ELR (cell line): ENCODE measurements at places on chromosomes 4 and X.

DNA sequence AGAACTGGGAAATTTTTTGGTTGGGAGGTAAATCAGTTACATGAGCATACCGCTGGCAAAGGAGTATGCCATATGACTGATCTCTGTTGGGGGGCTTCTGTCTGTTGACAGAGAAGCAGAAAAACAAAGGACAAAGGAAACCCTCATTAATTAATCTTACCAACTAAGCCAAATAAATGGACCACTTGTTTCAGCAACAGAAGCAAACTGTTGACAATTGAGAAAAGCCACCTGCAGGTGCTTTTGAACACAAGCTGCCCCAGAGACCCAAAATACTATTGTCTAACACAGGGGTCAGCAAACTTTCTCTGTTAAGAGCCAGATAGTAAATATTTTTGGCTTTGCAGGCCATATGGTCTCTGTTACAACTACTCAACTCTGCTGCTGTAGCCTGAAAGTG lies 7.0 kb upstream of the FRYL start:
- DNase-seq: no peak

GRCh38 chrX:7133050-7133440 lies 14.5 kb upstream of the STS start:
- peak; percentile 25 for DNase-seq

DNA sequence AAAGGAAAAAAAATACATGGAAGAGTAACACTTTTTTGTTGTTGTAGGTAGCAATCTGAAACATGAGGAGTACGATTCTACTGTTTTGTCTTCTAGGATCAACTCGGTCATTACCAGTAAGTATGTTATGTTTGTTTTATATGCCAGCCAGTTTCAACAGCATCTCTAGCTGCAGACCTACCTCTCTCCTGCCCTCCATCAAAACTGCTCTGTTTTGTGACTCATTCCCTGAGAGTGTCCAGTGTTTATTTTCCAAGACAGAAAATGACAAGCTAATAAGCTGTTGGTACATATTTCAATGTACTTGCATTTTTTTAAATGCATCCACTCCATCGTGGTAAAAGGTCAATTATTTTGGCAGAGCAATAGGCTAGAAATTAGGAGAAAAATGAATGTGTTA lies 347 bp downstream of the AMTN start:
- peak; percentile 64 for DNase-seq

DNA sequence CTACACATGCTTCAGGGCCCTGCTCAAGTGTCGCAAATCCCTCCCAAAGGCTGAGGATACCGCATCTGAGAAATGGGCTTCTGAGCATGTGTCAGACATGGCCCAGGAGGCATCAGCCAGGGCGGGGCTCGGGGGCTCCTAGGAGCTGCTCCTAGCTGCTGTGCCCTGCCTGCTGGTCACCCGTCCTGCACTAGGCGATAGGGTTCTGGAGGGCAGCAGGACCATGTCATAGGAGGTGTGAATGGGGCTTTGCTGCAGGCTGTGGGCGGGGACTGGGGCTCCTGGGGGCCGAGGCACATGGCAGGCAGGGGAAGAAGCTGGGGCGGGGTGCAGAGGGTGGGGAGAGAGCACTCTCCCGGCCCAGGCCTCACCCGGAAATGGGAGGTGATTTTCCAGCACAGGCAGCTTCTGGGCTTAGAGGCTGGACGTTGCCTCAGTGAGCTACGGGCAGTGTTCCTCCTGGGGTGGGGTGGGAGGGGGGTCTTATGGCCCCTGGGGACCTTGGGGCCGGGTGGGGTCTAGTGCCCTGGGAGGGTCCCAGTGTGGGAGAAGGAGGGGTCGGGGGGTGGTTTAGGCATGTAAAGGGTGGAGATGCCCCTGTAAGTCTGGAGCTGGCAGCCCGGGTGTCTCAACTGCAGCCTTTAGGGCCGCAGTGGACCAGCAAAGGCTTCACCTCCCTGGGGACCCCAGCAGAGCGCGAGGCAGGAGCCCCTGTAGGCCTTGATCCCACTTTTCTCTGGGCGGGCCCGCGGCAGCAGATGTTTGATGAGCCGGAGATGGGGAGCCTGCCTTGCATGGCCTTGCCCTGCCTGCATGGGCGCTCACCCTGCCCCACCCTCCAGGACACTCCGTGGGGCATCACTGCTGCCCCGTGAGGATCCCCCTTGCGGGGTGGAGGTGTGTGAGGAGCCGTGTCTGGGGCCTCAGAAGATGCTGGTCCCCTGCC lies 98.6 kb upstream of the LRPAP1 start:
- DNase-seq: no peak

DNA sequence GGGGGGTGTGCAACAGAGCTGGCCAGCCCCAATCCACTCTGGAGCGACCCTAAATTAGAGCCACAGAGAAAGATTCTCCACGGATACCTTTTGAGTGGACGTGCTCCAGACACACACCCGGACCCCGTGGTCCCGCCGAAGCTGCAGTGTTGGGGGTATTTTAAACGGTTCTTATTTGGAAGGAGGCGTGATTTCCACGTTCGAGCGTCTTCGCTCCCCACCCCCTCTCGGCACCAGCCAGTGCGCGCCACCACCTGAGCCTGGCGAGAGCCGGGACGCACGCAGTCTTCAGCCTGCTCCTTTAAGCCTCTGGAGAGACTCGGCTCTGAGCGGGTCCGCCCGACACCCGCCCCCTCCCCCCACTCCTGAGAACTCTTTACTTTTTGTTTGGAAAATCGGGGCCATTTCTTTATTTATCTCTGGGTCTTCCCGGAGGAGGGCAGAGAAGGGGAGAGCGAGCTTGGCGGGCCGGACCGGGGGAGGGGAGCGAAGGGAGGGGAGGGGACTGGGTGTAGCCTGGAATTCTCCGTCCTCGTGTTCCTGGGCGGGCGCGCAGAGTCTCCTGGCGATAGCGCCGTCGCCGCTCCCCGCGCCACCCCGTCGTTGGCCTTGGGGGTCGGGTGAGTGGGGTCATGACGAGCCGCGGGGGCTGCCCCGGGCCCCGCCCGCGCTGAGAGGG lies 668 bp upstream of the PTCHD1 start:
- no peak for DNase-seq

- DNase-seq: no peak
These were observed 18.1 kb downstream of the HTRA3 start for GRCh38 chr4:8287343-8288280.

DNA sequence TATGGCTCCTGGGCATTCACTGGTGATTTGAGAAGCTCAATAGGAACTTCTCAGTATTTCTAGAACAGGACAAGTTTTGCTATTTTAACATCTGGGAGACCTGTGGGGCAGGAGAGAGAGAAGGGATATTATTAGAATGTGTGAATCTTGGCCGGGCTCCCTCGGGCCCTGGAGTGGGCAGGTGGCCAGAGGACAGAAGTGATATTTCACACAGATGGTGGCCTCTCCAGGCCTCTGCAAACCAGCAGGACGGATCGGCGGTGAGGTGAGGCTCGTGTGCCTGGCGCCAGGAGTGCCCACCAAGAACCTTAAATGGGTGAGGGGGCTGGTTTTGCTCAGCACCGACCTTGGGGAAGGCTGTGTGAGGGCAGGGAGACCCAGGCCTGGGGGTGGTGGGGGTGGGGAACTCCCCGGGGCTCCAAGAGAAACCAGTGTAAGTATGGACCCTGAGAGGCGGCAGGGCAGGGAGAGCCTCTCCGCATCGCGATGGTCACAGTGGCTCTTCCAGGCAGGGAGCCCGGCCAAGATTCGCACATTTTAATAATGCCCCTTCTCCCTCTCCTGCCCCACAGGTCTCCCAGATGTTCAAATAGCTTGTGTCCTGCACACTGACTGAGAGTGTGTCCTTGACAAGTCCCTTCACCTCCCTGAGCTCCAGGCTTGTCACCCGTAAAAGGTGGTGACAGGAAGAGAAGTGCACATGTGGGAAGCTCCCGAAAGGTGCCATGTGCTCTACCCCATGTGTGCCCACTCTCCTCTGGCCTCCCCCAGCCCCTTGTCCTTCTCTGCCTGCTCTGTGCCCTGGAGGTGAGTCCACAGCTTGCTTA lies 64.9 kb downstream of the SORCS2 start:
- no peak for DNase-seq

DNA sequence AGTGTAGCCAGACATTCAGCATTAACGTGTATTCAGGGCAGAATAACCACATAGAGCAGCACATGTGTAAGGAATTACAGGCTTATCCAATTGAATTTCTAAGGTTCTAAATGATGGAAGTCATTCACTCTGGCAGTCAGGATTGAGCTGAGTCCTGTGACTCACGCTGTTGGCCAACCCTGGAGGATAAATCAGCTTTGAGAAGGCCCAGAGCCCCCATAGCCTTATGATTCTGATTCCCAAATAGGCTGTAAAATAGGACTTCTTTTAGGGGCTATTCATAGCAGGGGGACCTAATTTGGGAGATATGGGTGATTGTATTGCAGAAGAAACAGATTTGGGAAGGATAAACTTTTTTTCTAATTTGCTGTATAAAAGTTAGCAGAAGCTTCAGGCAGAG lies 8.1 kb upstream of the HPF1 start:
- peak; percentile 7 for DNase-seq

DNA sequence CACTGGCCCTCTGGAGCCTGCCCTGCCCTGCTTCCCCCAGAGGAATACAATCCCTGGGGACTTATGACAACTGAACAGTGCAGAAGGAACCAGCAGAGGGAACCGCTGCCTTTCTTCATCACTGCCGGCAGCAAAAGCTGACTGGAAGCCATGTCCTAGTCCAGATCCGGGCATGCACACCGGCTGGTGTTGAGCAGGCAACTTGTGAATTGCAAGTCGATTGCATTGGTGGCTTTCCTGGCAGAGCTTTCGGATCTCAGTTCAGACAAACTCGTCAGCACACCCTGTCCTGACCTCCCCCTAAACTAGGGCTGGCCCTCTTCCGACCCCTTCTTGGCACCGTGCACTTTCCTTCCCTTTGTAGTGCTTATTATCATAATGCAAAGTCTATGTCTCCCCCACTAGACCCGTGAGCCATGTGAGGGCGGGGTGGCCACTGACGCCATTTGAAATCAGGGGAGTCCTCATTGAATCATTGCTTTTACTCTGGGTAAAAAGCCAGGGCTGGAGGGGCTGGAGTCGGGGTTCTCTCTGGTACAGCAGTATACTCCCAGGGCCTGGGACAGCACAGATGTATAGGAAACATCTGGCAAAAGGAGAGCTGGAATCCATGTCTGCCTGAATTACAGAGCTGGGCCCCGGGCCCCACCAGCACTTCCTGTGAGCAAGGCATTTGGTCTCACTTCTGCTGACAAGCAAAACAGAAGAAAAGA lies 1.8 kb downstream of the ARHGAP4 start:
- peak; percentile 61 for DNase-seq

DNA sequence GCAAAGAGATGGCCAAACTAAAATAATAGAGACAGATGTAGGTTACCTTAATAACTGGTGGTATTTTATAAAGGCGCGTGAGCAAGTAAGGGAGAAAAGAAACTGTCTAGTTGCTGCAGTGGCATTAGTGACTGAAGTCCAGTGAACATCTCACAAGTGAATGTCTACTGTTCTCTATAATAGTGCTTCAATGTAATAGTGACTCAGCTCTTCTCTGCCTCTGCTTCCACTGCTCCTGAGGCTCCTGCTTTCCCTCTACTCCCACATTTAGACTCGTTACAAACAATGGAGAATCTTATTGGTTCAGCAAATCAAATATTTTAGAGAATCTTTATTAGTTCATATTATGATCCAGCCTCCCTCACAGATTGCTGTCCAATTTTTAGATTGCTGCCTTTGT lies 779.1 kb upstream of the HTR2C start:
- no peak for DNase-seq

- peak; percentile 13 for DNase-seq
These were observed 88.4 kb downstream of the PPP3CA start for GRCh38 chr4:101258883-101259282.

DNA sequence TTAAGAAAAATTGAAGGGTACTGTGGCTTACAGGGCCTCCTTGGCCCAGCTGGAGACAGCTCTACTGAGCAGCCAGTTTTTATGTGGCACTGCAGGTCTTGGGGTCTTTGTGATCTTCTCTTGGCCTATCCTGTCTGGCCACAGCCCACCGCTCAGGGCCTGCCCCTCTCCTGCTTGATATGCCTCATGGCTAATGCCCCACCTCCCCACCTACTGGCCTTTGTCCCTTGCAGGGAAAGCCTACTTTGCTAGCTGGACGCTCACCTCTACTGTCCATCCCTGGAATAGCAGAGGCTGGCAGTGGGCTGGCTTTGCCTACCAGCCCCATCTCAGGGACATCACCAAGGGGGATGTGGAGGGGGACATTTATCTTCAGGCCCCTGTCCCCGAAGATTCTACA lies 134.1 kb downstream of the PJA1 start:
- peak; percentile 17 for DNase-seq

DNA sequence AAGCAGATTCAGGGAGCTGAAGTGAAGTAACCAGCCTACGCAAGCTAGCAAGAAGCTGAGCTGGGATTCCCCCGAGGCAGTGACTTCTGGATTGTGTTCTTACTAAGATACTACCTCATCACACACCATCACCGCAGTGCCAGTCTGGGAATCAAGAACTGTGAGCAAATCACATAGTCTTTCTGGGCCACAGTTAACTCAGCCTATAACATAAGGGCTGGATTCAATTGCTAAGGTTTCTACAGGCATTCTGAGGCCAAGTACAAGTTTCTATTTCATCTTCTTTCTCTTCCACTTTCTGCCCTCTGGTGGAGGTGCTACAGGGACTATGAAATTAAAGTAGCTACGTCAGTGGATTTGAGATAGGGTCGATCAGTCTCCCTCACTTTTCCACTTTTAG lies 1.4 kb upstream of the CORIN start:
- peak; percentile 49 for DNase-seq

GRCh38 chrX:31316340-31316991 lies 244.6 kb upstream of the FTHL17 start:
- no peak for DNase-seq

DNA sequence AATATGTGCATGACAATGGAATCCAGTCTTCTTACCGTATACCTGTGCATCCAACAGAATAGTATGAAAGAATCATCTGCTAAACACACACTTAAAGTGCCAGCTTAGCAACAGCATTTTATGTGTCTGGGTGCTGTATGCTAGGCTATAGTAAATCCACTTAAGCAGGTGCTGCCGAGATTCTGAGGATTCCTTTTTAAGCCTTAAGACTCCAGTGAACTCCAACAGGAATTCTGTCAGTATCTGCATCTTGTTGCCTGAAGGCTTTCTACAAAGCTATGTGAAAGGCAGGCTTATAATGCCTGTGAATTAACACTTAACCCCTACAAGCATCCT lies 1076.4 kb upstream of the PABPC4L start:
- DNase-seq: no peak
